Muscle of leg (tissue), 16 donors: ENCODE measurements at places on chromosomes 16 and 17. TPM values are rescaled to one million over a fixed set of nuclear protein-coding genes. Genes with fewer than 3 reads are reported as not detected.

DNA sequence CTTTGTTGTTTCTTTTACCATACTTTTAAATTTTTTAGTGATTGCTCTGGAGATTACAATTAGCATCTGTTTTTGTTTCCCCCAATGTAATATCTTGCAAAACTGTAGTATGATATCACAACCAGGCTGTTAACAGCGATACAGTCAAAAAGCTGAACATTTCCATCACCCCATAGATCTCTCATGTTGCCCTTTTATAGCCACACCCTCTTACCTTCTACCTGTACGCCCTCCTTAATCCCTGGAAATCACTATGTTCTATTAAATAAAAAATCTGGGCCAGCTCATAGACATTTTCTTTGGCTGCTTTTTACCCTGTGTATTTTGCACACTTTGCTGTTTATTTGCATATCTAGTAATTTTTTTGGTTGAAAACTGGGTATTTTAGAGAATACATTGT, 67.2 kb upstream of the NACA2 start:
- no peak for DNase-seq

DNA sequence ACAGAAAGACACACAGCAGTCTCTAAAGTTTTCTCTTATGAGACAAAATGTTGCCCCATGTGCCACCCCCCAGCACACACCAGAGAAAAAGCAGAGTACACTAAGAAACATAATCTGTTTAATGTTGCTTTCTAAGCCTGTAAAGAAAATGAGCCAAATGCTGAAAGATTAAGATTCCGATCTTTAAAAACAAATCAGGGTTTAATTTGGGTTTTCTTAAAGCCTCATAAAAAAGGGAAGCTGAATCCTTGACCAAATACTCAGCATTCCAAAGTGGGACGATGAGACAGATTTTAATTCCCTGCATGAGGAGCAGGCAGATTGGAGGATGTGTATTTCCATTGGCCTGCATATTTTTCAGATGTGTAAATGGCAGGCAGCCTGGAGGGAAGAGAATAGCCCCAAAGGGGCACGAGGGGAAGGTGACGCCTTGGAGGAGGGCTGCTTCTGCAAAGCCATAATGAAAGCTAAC, 118.4 kb downstream of the COPRS start:
- DNase-seq, result peak; percentile 76

DRC3 gene
- 1.6 TPM for total RNA-seq

- DNase-seq, result no peak
Observed at GRCh38 chr17:5468075-5468473, 708 bp downstream of the DHX33 start.

GRCh38 chr17:14950216-14950615, 314.9 kb downstream of the PMP22 start:
- DNase-seq, result no peak

SPATA22 gene
- 0.40 TPM for total RNA-seq

DNA sequence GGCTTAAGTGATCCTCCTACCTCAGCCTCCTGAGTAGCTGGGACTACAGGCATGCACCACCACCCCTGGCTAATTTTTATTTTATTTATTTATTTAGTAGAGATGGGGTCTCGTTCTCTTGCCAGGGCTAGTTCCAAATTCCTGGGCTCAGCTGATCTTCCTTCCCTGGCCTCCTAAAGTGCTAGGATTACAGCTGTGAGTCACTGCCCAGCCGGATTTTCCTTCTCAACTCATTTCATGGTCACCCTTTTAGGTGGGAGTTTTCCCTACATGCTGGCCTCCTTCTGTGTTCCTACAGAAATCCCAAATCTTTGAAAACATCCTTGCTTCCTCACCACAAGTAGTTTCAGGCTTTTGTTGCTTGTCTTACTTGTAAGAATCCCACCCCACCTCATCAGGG, 102.1 kb upstream of the SIAH1 start:
- DNase-seq, result no peak

DNA sequence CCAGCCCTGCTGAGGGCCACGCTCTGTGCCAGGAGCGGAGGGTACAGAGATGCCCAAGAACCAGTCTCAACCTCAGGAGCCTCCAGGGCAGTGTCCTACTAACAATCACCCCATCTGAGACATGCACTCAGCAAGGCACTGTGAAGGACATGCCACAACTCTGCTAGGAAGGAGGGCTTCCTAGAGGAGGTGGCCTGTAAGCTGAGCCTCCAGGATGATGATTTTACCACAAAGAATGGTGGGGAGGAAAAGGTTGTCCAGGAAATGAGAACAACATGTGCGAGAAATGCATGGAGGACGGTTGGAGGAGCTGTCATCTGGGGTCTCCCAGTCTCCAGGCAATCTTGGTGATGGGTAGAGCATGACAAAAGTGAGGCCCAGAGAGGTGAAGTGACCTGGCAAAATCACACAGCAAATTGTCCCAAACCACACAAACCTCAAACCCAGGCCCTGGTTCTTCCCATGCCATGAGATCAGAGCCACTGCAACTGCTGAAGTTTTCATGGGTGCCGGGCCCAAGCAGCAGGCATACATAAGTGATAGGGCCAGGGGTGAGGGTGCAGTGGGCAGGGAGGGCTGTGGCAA, 30.5 kb downstream of the CNGB1 start:
- no peak for DNase-seq

DNA sequence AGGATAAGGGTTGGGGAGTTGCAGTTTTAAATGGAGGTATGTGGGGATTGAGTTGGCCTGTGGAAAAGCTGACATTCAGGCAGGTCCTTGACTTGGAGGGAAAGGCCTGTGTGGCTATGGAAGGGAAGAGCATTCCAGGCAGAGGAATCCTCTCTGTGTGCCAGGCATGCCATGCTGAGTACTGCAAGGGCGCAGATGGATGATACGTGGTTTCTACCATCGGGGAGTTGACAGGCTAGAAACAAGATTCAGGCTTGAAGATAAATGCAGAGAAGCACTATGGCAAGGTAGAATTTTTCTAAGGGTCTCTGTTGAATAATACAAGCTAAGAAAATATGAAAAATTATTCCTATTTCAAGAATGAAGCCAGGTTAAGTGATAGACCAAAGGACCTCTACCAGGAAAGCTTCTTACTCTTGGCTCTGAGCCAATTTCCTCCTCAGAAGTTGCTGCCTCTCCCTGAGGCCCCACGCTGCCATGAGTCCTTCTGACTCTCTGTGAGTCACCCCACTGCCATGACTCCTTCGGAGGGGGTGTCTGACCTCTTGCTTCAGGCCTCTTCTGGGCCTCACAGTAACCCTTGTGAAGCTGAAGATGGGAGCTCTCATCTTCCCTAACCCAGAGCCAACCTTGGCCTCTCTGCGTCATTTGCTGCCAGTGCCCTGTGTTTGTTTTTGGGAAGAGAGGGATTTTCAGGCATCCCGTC, 75.8 kb downstream of the WNT3 start:
- peak; percentile 9 for DNase-seq

OR1F1 gene
- not detected for total RNA-seq

GRCh38 chr16:5837007-5837670, 739.5 kb upstream of the EEF2KMT start:
- DNase-seq, result peak; percentile 2

DNA sequence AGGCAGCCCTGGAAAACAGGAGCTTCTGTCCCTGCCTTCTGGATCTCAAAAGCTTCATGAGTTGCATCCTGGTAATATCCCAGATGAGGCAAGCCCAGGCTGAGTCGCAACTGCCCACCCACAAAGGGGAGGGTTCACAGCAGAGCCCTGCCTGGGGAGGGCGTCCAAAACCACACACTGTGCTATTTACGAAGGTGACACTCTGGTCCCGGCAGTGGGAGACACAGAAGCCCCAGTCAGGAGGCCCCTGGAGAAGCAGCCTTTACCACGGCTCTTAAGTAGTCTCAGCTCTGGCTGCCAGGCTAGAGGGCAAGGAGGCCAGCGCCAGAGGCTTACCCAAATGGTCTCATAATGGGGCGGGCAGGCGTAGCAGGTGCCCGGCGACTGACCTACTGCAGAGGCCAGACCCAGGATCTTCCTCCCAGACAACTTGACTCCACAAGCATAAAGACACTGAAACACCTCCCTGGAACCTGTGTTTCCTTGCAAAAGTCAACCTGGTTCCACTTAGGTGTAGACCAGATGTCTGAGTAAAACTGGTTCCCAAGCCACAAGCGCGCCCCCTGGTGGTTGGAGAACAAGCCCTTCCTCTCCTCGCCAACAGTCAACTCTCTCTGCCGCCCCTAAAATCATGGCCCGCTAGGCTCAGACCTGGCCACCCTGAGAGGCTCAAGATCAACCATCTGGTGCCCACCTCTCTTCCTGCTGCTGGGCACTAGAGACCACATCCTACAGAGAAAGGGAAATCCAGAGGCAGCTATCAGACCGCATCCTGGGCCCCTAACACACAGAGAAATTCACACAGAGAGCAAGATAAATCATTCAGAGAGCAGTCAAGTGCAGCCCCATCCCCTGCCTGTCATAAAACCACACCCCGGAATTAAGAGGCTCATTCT, 5.2 kb downstream of the AXIN2 start:
- DNase-seq, result peak; percentile 69

- no peak for DNase-seq
Observed at GRCh38 chr17:5509482-5509881, 23.1 kb downstream of the MIS12 start.

- no peak for DNase-seq
Observed at GRCh38 chr17:51475730-51476129, 215.4 kb downstream of the UTP18 start.

DNA sequence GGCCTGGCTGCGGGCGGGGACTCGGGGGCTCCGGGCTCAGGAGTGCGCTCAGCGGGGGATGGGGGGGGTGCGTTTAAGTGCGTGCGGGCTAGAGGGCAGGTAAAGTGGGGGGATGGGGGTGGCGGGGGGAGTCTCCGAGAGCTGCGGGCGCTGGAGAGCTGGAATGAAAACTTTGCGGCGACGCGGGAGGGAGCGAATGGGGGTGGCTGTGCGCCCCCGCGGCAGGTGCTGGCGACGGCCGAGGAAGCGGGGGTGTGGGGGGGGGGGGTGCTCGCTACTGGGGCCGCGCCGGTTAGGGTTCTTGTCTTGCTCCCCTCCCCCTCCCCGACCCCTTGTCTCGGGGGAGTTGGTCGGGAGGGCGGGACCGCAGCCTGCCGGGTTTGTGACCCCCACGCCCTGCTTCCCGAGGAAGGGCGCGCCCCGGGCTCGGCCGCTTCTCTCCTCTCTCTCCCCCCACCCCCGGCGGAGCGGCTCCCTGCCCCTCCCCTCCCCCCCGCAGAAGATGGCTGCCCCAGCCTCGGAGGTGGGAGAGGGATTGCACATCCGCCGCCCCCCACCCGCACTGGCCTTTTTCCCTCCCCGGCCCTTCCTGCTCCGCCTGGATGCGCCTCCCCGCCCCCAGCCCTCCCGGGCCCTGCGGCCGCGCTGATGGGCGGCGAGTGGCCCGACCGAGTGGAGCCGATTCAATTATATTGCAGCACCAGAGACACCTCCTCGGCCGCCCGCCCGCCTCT, 649 bp downstream of the GSE1 start:
- peak; percentile 63 for DNase-seq

- no peak for DNase-seq
Observed at GRCh38 chr17:39622380-39623006, 4.3 kb upstream of the PPP1R1B start.

DNA sequence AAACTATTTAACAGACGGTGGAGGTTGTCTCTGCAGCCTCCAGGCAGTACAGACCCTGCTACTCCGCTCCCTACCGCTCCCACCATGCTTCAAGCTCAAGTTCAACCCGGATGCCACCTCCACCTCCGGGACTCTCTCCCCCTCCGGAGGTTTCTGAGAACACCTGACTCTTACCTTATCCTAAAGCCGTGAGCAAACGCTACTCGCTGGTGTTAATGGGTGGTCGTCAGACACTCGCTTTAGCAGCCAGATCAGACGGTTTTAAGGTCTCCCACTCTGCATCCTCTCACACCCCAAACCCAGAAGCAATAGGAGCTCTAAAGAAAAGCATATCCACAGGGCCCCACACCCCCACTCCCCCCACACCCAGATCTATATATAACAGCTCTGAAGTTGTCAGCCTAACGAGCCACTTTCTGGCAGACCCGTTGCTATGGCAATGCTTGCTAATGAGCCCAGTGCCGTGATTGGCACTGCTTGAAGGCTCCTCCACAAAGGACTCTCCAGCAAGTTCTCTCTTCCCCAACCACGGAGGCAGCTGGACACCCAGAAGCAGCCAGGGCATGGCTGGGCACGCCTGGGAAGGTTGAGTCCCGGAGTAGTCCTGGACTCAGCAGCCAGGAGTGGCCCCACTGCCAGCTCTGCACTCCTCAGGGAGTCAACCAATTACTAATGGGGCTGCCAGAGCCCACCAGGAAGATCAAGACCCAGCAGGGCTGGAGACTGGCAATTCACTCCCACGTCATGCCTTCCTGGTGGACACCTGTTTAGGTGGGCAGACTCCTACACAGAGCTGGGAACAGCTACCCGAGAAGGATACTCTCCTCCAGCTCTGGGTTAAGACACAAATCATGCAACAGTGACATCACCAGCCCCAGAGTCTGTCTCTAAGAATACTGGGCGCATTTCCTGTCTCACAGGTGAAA, 121.2 kb upstream of the RCVRN start:
- no peak for DNase-seq

SLC22A31 gene
- total RNA-seq, result not detected
